ENCODE measurements at places on chromosomes 5 and 9.

DNA sequence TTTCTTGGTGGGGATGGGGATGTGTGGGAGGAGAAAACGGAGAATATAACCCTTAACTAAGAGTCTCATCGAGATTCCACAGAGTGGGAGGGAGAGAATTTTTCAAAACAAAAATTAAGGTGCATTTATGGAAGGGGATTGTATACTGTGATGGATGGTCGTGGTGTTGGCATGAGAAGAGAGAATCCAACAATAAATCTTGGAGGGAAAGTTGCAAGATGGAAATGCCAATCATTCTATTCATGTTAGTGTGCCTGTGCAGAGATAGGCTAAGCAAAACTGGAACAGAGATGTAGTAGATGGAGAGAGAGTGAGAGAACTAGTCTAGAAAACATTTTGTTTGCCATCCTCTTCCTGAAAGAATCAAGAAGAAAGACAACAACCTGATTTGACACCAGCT, 613.1 kb downstream of the EBF1 start:
- DNase-seq, result no peak

DNA sequence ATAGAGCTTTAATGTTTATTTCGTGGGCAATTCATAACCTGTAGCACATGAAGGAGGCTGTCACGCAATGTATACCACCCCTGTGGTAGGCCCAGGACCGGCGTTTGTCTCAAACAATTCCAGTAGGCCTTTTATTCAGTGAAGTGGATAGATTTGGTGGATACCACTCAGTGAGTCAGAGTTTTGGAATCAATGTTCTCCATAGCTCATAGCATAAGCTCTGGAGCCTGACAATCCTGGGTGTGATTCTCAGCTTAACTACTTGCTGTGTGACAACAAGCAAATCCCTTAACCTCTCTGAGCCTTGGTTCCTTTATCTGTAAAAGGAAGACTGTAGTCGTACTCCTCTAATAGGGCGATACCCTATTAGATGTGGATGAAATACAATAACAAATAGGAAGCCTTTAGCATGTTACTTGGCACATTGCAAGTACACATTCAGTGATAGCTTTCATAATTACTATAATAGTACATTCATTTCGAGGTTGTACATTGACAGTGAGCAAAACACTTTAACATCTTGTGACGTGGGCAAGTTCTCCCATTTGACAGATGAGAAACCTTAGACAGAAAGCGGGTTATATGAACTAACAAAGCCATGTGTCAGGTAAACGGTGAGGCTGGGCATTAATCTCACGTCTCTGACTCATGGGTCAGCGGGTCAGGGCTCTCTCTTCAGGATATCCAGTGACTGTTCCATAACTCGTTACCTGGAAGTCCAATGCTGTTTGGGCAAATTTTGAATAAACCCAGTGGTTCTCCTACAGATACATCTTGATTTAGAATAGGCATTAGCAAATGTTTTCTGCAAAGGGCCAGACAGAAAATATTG, 130.8 kb downstream of the C9orf152 start:
- DNase-seq, result no peak

DNA sequence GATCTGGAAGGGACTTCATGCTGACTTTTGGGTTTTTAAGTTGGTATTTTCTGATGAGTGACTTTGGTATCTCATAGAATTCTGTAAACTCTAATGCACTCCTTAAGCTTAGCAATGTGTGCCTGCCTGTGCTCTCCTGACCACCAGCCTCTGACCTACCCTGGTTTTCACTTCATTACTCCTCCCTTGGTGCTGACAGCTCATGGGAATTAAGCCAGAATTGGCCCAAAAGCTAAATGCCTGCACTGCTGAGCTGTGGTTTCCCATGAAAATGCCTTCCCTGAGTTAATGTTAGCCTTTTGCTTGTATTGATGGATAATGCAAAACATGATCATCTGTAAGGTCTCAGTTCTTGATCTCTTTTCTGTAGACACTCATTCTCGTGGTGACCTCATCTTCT, 308.0 kb downstream of the DOCK8 start:
- no peak for DNase-seq

DNA sequence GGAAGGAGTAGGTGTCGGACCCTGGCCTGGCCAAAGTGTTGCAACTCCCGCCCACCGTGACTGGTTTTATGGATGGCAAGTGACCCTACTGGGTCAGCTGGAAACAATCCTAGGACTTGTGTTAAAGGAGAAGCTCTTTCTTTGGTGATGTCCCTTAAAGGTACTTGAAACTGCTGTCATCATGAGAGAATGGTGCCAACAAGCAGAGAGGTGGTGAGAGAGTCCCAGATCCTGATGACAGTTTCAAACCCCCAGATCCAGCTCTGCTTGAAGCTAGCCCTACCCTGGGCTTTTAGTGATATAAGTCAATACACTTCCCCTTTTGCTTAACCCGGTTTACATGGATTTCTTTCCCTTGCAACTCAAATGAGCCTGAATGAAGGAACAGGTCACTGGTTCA, 72.5 kb upstream of the UBTD2 start:
- no peak for DNase-seq

- no peak for DNase-seq
Measured at GRCh38 chr5:138330813-138331448, 673 bp downstream of the CDC25C start.

- no peak for DNase-seq
Measured at GRCh38 chr9:14131356-14132088, 182.4 kb downstream of the NFIB start.

DNA sequence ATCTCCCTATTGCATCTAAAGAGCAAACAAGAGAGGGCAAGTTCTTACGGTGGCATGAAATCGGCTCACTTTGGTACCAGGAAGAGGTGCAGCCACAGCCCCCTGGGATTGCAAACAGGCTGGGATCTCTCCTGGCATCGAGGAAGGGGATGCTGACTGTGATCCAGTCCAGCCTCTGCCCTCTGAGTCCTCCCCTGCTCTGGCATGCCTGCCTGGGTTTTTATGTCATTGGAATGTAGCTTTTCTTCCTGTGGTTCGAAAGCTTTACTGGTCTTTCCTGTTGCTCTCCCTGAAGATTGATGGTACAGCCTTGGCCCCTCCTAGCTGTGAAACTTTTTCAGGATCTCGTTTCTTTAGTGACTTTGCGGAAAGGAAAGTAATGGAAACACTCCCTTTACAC, 6.6 kb downstream of the SLC46A2 start:
- no peak for DNase-seq

DNA sequence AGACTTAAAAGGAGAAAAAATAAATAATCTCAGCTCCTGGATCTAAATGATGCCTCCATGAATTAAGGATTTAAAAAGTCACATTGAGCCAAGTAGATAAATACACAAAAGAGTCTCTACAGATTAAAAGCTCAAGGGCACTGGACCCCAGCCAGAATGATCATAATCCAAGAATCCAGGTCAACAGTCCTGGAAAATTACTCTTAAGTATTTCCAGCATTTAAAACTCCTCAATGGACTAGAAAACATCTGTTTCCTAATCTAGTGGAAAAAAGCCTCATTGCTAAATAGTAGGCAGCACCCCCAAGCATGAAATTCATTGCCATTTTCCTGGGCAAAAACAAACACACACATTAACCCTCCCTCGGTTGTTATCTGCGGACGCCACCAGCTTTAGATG, 96.8 kb downstream of the FRMD3 start:
- no peak for DNase-seq

DNA sequence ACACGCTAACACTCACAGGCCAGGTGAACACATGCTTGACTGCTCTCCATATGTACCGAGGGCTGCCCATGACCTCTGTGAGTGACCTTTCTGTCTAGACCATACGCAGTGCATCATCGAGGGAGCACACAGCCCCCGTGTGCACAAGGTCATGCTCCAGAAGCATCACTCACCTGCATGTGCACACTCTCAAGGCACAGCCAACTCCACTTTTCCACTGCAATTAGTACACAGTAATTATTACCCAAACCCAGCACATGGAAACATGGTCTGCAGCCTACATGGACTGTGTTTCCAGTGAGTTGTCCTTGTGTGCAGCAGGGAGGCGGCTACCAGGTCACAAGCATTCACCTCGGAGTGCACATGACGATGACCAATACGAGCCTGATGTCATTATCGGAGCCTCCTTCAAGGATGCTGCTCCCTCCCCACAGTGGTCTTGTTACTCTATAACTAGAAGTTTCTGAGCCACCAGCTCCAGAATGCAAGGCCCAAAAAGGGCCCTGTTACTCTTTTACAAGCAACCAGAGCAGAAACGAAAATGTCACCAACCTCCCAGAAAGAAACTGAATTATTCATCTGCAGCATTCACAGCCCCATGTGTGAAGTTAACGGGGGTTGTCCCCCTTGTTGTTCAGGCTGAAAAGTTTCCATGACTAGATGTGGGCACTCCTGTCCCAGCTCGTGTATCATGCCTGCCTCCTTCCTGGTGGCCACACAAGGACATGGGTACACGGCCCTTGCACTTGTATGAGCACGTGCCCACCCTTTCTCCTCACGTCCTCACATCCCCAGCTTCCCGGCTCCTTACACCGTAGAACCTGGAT, 31.2 kb downstream of the SEMA4D start:
- DNase-seq, result peak; percentile 75

DNA sequence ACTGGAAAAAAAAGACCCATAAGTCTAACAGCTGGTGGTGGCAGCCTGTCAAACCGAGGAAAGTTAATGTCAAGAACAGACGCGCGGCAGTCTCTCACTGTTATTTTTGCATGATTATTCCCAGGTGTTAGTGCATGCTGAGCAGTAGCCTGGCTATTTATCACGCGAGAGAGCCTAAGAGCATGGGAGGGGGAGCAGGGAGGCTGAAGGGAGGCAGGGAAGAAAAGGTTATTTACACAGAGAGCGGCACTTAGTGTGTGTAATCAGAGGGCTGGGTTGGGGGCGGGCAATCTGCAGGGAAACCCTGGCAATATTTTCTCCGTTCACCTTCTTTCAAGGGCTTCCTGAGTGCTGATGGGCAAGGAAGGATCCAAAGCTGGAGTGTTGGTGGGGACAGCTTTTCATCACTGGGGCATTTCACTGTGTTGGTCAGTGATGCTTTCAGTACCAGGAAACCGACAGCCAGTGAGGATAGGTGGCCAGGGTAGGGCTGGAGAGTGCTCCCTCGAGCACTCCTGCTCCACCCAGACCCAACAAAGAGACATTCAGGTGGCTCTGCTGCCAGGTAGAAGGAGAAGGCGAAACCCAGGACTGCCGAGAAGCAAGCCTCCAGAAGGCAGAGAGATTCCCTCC, 39.6 kb downstream of the ZNF608 start:
- no peak for DNase-seq

GRCh38 chr9:29044959-29045358, 1471.7 kb upstream of the C9orf72 start:
- no peak for DNase-seq

- no peak for DNase-seq
Measured at GRCh38 chr5:88670461-88670860, 212.5 kb downstream of the MEF2C start.

DNA sequence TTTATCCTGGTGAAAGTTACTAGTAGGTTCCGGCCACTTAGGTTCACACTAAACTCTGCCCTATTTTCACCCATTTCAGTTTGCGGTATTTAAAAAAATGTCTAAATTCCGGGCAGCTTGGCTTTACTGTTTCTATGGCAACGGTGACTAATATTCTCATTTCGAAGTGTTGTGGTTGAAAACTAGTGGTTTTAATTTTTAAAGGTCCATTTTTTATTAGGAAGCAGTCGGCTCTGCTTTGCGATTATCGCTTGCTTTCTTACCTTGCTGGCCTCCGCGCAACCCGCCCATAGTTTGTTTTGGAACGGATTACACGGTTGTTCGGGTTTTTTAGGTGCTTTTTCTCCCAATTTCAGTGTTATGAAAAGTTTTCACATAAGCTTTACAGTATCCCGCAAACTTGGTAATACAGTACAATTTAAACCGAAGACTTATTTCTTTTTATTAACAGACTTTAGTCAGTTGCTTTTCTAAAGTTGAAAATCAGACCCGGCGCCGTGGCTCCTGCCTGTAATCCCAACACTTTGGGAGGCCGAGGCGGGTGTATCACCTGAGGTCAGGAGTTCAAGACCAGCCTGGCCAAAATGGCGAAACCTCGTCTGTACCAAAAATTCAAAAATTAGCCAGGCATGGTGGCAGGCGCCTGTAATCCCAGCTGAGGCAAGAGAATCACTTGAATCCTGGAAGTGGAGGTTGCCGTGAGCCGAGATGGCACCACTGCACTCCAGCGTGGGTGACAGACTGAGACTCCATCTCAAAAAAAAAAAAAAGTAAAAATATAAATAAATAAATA, 1.6 kb downstream of the KDM4C start:
- peak; percentile 63 for DNase-seq

DNA sequence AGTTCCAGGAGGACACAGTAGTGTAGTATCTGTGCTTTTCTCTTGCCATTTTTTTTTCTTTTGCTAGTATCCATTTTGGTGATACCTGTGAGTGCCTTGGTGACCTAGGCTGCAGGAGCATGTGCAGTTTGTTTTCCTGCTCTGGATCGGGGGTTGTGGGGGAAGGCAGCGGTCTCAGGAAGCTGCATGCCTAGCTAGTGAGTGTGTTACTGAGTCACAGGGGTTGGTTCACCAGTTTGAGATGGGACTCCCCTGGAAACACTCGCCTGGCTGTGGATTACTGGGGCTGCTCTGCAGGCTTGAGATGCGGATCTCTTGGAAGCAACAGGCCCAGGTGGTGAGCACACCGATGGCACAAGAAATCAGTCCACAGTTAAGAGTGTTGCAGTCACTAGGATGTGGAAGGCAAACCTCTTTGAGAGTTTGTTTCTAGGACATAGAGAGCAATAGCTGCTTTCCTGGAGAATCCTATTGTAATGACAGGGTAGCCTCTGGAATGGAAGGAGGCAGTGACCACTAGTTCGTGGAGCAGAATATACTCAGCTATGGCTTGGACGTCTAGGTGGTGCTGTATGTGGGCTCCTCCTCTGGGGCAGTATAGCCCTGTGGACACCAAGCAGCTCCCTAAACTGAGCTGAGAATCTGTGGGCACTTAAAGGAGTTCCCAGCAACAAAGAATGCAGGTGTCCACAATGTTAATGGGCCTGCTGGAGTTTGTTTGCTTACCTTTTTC, 20.0 kb upstream of the SPATA31E1 start:
- no peak for DNase-seq

DNA sequence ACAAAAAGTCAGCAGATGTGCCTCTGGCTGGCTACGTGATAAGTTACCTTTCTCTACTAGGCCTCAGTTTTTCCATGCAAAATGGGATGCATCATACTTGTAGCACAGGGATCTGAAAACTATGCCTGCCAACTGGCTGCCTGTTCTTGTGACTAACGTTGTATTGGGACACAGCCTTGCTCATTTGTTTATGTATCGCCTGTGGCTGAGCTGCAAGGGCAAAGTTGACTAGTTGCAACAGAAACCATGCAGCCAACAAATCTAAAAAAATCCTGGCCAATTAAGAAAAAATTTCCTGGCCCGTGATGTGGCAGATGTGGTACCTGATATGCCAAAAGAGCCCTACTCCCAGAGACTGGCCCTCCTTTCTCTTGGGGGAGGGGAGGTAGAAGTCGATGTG, 131.3 kb downstream of the SEC61B start:
- DNase-seq, result no peak

DNA sequence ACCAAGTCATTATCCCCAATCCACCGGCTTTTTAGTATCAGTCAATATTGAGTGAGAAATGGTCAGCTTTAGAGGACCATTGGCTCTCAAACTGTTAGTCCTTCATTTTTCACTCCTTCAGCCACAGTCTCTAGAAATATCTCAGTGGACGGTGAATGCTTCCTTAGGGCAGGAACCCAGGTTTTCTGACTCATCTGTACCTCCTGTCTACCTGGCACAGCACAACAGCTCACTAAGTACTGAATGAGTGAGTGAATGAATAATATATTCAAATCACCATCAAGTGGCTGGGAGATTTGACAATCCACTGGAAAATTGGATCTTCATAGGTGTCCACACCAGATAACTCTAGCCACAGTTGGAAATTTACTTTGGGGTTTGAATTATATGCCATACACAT, 609.5 kb upstream of the CLINT1 start:
- no peak for DNase-seq

Data from GM10248 (cell line).